ENCODE measurements at places on chromosomes 6 and 20.

GRCh38 chr6:56223995-56224394 lies 23.4 kb downstream of the COL21A1 start:
- DNase-seq: no peak

- peak; percentile 27 for DNase-seq
These were observed 28.9 kb upstream of the ZNF217 start for GRCh38 chr20:53622247-53623133.

DNA sequence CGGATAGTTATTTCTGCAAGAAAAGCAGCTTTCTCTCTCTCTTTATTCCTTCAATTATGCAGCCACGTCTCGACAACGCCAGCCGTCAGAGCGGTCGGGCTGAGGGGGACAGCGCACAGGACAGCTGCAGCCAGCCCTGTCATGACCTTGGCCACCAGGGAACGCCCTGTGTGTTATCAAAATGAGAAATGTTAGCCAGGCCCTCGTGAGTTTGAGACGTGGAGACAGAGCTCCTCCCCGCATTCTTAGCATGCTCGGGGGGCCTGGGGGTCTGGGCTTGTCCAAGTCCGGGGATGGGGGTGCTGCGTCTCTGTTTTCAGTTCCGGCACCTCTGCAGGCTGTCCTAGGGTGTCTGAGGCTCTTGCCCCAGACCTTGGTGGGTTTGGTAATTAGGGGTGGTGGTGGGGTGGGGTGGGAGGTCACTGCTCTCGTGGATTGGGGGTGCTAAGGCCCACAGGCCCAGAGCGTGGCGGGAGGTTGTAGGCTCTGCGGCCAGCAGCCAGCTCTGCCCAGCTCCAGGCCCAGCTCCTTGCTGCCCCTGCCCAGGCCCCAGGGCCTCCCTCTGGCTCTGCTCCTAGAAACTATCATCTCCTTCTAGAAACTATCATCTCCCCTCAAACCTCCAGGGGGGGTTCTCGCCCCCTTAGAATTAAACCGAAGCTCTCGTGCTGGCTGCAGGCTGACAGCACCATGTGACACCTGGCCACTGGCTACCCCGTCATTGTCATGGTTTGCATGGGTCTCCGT lies 54.3 kb upstream of the GATA5 start:
- no peak for DNase-seq

- DNase-seq: no peak
These were observed 157.2 kb downstream of the MTFR2 start for GRCh38 chr6:136092897-136093296.

GRCh38 chr20:41547221-41547620 lies 71.0 kb downstream of the CHD6 start:
- DNase-seq: no peak

DNA sequence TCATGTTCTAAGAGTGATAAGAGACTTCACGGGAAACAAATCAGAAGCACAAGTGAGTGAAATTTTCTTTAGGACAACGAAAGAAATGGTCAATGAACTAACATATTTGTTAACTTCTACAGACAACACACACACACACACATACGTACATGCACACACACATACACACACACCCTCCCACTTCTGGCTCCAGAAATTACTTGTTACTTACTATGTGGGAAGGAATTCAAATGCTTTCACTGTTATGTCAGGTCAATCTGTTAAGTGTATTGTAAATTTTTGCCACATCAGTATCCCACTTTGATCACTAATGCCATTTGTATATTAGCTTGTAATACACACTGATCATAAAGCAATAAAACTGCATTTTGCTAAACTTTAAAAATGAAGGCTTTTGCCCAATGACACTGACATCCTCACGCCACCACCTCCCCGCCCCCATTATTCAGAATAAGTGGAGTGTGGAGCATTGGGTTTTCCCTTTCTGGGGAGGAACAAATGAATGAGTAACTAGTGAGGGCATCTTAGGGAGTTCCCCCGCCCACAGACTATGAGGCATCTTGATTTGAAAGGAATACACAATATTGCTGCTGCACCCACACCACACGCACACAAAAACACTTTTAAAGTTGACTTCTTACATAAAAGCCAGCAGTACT lies 76.2 kb downstream of the ATXN1 start:
- DNase-seq: peak; percentile 83

- no peak for DNase-seq
These were observed 104.9 kb upstream of the FOXA2 start for GRCh38 chr20:22689266-22689665.

DNA sequence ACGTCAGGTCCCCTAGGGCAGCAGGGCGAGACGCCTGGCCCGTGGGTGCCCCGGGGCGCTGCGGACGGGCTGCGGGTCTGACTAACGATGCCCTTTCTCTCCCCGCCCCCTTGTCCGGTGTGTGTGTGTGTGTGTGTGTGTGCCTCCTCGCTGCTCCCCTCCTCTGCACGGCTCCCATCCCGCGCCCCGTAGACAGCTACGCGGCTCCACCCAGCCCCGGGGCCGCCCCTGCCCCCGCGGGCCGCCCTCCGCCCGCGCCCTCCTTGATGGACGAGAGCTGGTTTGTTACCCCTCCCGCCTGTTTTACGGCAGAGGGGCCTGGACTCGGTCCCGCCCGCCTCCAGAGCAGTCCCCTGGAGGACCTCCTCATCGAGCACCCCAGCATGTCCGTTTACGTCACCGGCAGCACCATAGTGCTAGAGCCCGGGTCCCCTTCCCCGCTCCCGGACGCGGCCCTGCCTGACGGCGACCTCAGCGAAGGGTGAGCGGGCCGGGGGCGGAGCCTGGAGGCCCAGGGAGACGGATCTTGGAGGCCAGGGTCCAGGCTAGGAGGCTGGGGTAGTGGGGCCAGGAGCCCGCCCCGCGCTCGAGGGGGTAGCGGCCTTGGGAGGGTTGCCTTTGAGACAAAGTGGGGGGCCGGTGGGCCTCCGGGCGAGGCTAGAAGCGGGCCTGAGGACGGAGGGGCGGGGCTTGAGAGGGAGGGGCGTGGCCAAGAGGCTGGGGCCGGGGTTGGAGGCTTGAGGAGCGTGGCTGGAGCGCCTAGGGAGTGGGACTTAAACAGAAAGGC lies 5.1 kb downstream of the TP53INP2 start:
- peak; percentile 89 for DNase-seq

DNA sequence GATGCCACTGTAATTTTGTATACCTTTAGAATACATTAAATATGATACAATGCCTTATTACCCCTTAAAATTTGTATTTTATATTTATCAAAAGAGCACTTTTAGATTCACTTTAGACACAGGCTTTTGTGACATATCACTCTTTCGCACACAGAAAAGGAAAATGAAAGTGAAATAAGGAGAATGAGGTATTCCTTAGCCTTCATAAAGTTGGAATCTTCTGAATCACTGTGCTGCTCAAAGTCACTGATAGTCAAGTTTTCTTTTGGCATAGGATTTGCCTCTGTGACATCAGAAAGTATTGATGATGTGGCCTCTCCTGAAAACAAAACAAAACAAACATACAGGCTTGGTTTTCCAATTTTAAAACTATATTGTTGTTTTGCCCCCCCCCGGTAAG lies 1097.1 kb downstream of the KIF16B start:
- DNase-seq: no peak

GRCh38 chr20:57973886-57974285 lies 254.6 kb downstream of the ANKRD60 start:
- DNase-seq: no peak

DNA sequence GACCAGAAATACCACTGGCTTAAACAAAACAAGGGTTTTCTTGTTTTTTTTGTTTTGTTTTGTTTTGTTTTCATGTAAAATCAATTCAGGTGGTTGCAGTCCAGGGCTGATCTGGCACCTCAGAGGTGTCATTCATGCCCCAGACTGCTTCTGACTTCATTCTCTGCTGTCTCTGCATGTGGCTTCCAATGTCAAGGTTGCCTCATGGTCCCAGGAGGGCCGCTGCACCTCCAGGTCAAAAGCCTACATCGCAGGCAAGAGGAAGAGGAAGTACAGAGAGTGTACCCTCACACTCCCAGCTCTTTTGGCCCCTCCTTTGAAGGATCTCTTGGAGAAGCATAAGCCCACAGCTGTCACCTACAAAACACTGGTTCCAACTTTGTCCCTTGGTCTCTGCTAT lies 1.4 kb upstream of the BTN3A1 start:
- no peak for DNase-seq

Data from activated T-cell treated with anti-CD3 and anti-CD28 coated beads, Interleukin-2, amount 50 U/mL, for 24 hours (primary cell).